HT-29 (cell line): ENCODE measurements at places on chromosomes 11 and 22. TPM values are rescaled to one million over a fixed set of nuclear protein-coding genes. Genes with fewer than 3 reads are reported as not detected.

OR52N4 gene
- total RNA-seq = not detected in 2 replicates

NAV2 gene
- total RNA-seq = 0.05 TPM in 2 replicates

LUZP2 gene
- not detected in 2 replicates for total RNA-seq

NXPE4 gene
- total RNA-seq = not detected in 2 replicates

KDM4E gene
- not detected in 2 replicates for total RNA-seq

BAIAP2L2 gene
- total RNA-seq = 9.5 and 11.6 TPM in 2 replicates

MUC6 gene
- 0.08 and 0.31 TPM in 2 replicates for total RNA-seq

GAB4 gene
- total RNA-seq = not detected in 2 replicates

CBLIF gene
- not detected in 2 replicates for total RNA-seq

FOLH1 gene
- total RNA-seq = not detected in 2 replicates

SAA2 gene
- not detected in 2 replicates for total RNA-seq

BRSK2 gene
- 0.52 and 0.76 TPM in 2 replicates for total RNA-seq

EHF gene
- total RNA-seq = 258 and 320 TPM in 2 replicates

CBX7 gene
- 7.3 and 8.6 TPM in 2 replicates for total RNA-seq

MS4A6E gene
- not detected in 2 replicates for total RNA-seq

PTPRCAP gene
- 1.9 and 4.0 TPM in 2 replicates for total RNA-seq

BACE1-AS gene
- 2.8 and 5.1 TPM in 2 replicates for total RNA-seq

MRGPRX1 gene
- total RNA-seq = not detected in 2 replicates

POU2AF1 gene
- total RNA-seq = 2.0 and 4.0 TPM in 2 replicates

PATE4 gene
- total RNA-seq = not detected in 2 replicates

CCDC90B gene
- total RNA-seq = 26.6 and 29.9 TPM in 2 replicates

CYB5R2 gene
- total RNA-seq = 0.13 and 2.5 TPM in 2 replicates
